ENCODE measurements at places on chromosomes 16 and 17.
A peak's percentile ranks its signal among the peaks of the same experiment; 100 is the strongest.

GRCh38 chr16:85621698-85622428 lies 8.7 kb downstream of the GSE1 start:
- H3K36me3 ChIP-seq: peaks cover 2% of the 10 kb centered on the region
- no peaks in the 10 kb centered on the region for H3K27me3 ChIP-seq
- H3K27ac ChIP-seq: no peak overlapping the region
- H3K4me1 ChIP-seq: peaks cover 35% of the 10 kb centered on the region
- no peak for DNase-seq
- H3K4me3 ChIP-seq: no peak overlapping the region

GRCh38 chr16:69928856-69929400 lies 22.2 kb upstream of the CLEC18A start:
- DNase-seq: no peak
- no peak overlapping the region for H3K4me3 ChIP-seq
- H3K27ac ChIP-seq: no peak overlapping the region
- no peaks in the 10 kb centered on the region for H3K27me3 ChIP-seq
- H3K36me3 ChIP-seq: peaks cover 58% of the 10 kb centered on the region

DNA sequence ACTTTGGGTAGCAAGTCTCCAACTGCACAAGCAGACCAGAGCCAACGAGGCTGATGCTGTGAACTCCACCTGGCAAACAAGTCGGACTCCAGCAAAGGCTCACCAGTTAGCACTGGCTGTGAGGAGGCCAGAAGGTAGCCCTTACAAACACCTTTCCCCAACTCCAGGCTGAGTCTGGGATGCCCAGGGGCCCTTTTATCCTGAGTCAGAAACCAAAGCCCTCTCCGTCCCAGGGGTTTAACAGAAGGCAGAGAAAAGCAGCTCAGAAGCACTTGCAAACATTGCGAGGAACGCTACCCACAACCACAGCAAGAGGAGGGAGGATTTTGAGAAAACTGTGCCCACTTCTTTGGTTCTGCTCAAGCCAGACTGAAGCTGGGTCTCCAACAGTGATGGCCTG lies 25.0 kb downstream of the CUEDC1 start:
- H3K4me3 ChIP-seq: no peak overlapping the region
- H3K4me1 ChIP-seq: no peaks in the 10 kb centered on the region
- H3K27ac ChIP-seq: no peak overlapping the region
- peaks cover 5% of the 10 kb centered on the region for H3K27me3 ChIP-seq
- DNase-seq: no peak
- H3K36me3 ChIP-seq: no peaks in the 10 kb centered on the region

DNA sequence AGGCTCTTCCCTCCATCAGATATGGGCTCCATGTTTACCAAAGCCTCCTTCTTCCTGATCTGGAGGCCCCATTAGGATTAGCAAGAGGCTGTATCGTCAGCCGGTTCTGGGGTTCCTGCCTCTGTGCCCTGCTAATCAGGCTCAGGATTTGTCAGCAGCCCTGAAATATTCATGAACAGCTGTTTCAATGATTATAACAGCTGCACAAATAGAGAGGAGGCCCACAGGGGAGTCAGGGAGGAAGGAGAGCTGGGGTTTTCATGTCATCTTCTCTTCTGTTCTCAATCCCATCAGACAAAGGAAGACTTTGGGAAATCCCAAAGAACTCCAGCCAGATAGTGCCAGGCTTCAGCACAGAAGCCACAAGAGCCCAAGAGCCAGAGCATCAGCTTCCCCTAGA lies 72.3 kb upstream of the MMP2 start:
- no peaks in the 10 kb centered on the region for H3K36me3 ChIP-seq
- H3K4me1 ChIP-seq: no peaks in the 10 kb centered on the region
- no peak for DNase-seq
- no peak overlapping the region for H3K27ac ChIP-seq
- H3K4me3 ChIP-seq: no peak overlapping the region

DNA sequence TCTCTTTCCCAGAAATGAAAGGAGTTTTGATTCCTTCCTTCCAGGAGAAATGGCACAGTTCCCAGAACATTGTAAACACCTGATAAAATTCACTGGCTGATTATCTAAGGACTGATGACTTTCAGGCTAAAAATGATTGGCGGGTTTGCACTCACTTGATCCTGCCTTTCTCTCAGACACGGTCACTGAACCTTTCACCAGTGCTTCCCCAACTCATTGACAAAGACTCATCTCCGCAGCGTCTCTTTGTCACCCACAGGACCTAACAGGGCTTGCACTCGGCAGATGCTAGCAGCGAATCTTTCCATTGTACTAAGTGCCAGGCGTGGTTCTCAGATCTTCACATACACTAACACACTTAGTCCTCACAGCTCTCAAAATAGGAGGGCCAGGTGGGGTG lies 7.3 kb upstream of the DHRS7C start:
- no peak for DNase-seq
- peaks cover 15% of the 10 kb centered on the region for H3K27me3 ChIP-seq
- no peak overlapping the region for H3K27ac ChIP-seq
- no peaks in the 10 kb centered on the region for H3K4me1 ChIP-seq

DNA sequence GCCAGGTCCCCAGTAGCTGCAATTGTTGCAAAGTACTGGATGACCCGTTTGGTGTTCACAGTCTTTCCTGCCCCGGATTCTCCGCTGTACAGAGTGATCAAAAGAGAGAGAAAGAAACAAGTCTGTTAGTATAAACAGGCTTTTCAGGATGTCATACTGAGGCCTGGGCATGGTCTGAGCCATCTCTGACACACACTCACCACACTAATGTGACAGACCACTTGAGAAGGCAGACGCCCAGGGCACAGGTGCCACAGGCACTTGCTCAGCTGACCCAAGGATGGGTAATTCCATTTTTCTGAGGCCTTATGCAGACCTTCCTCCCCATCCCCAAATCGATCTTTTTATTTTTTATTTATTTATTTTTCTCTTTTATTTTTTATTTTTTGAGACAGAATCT lies 7.5 kb downstream of the MYH3 start:
- H3K27me3 ChIP-seq: no peaks in the 10 kb centered on the region
- no peak for DNase-seq
- peaks cover 13% of the 10 kb centered on the region for H3K4me1 ChIP-seq

DNA sequence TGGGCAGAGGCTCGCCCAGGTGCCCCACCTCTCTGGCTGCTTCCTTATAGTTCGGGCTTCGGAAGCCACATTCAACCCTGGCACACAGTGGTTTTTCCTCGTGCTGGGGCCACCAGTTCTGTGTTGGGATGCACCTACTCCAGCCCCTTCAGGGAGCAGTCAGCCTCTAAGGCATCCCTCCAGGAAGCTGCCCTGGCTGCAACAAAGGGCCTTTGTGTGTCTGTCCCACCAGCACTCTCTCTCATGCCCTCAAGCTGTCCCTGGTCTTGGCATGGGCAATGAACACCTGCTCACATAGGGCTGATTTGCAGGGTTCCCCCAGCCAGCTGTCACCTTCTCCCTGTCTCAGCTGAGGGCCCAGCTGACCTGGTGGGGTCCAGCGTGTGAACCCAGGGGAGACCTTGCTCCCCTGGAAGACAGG lies 754 bp upstream of the NOXO1 start:
- H3K27me3 ChIP-seq: peaks cover 40% of the 10 kb centered on the region
- H3K36me3 ChIP-seq: peaks cover 27% of the 10 kb centered on the region
- DNase-seq: no peak

GRCh38 chr16:49632795-49633184 lies 223.1 kb downstream of the ZNF423 start:
- DNase-seq: no peak
- H3K27ac ChIP-seq: no peak overlapping the region
- H3K27me3 ChIP-seq: no peaks in the 10 kb centered on the region
- no peaks in the 10 kb centered on the region for H3K4me1 ChIP-seq
- H3K4me3 ChIP-seq: no peak overlapping the region
- no peaks in the 10 kb centered on the region for H3K36me3 ChIP-seq

DNA sequence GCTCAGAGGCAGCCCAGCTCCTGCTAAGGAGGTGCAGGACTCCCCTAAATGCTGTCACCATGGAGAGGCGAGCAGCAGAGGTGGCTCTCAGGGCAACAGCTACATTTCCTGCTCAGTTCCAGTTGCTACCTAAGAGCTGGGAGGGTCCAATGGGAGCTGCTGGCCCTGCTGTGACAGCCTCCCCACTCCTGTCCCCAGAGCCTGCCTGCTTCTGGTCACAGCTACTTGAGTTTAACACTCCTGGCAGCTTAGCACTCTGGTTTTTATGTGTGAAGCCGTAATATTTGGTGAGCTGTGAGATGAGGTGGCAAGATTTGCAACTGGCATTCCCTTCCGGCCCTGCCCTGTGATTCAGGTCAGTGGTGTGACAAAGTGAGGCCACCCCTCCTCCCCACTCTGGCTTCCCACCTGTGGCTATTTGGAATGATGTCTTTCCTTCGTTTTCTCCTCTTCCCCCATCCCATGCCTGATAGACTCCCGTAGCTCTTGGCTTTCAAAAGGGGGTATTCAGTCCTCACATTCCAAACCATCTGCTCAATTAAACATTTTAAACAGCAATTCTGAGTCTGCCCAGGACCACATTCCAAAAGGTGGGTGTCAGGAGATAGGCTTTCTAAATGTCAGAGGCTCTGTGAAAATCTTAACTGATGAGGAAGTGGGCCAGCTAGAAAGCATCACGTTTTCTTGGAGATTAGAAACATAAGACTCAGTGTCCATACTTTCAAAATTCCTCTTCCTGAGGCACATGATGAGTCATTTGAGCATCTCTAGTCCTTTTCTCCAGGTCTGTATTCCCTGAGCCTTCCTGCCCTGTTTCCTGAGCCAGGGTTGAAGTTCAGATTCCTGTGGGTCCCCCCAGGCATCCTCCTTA lies 42.6 kb upstream of the SKAP1 start:
- H3K4me1 ChIP-seq: peaks cover 6% of the 10 kb centered on the region
- no peak for DNase-seq
- H3K4me3 ChIP-seq: no peak overlapping the region
- H3K27me3 ChIP-seq: no peaks in the 10 kb centered on the region
- H3K36me3 ChIP-seq: no peaks in the 10 kb centered on the region
- H3K27ac ChIP-seq: no peak overlapping the region

DNA sequence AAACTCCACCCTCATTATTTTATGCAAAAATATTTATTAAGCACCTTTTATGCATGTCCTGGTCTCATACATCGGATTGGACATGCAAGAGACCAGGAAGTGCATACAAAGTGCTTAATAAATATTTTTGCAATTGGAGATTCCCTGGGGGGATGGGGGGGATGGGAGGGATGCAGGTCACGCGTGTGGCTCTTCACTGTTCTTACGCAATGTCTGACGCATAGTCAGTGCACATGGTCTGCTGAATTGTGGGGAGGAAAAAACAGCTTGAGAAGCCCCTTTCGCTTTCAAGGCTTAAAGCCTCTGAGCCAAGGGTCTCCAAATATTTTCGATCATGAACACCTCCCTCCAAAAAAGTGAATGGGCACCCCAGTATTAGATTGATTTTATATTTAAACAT lies 96.7 kb upstream of the XYLT1 start:
- H3K27me3 ChIP-seq: no peaks in the 10 kb centered on the region
- no peak overlapping the region for H3K4me3 ChIP-seq
- no peaks in the 10 kb centered on the region for H3K36me3 ChIP-seq
- H3K27ac ChIP-seq: no peak overlapping the region
- H3K4me1 ChIP-seq: no peaks in the 10 kb centered on the region

GRCh38 chr16:27204312-27204915 lies 1.1 kb downstream of the KDM8 start:
- no peaks in the 10 kb centered on the region for H3K36me3 ChIP-seq
- peak overlapping the region; percentile 95 for H3K4me3 ChIP-seq
- no peak for DNase-seq
- H3K27me3 ChIP-seq: no peaks in the 10 kb centered on the region
- H3K4me1 ChIP-seq: peaks cover 41% of the 10 kb centered on the region
- H3K27ac ChIP-seq: peak overlapping the region; percentile 97

- H3K36me3 ChIP-seq: peaks cover 28% of the 10 kb centered on the region
- H3K4me3 ChIP-seq: peak within 1 kb of the TSS; percentile 77
- no peaks in the 10 kb centered on the region for H3K27me3 ChIP-seq
- DNase-seq: peak; percentile 51
Observed at GRCh38 chr17:6755731-6756184, at the start of gene XAF1. TSS of gene XAF1 (plus strand) at chr17:6756046. CDS start at chr17:6756079, 33 bp downstream.

DNA sequence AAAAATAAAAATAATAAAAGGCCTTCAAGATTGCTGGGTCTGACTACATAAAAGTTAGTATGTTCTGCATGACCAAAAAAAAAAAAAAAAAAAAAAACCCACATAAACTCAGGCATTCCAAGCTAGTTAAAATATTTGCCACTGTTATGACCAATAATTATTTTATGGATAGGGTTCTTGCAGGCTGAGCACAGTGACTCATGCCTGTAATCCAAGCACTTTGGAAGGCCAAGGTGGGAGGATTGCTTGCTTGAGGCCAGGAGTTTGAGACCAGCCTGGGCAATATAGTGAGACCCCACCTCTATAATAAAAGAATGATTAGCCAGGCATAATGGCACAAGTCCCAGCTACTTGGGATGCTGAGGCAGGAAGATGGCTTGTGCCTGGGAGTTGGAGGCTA lies 8.1 kb downstream of the SCNN1B start:
- no peak overlapping the region for H3K4me3 ChIP-seq
- H3K27ac ChIP-seq: no peak overlapping the region
- no peaks in the 10 kb centered on the region for H3K4me1 ChIP-seq
- peaks cover 5% of the 10 kb centered on the region for H3K27me3 ChIP-seq
- H3K36me3 ChIP-seq: no peaks in the 10 kb centered on the region
- no peak for DNase-seq

All from CD4-positive, alpha-beta T cell (primary cell).